Activated naive CD8-positive, alpha-beta T cell treated with anti-CD3 and anti-CD28 coated beads for 36 hours (primary cell): ENCODE measurements at places on chromosomes 5 and 9. TPM values are rescaled to one million over a fixed set of nuclear protein-coding genes. Genes with fewer than 3 reads are reported as not detected.

SPATA31E1 gene
- not detected for total RNA-seq

MSMP gene
- not detected for total RNA-seq

PPP3R2 gene
- total RNA-seq: not detected

ADAMTS16 gene
- total RNA-seq: not detected

PCDHA9 gene
- total RNA-seq: not detected

- no peak overlapping the region for H3K27ac ChIP-seq
- H3K4me1 ChIP-seq: peaks cover 2% of the 10 kb centered on the region
- peaks cover 5% of the 10 kb centered on the region for H3K27me3 ChIP-seq
- H3K36me3 ChIP-seq: no peaks in the 10 kb centered on the region
- no peak overlapping the region for H3K4me3 ChIP-seq
Observed at GRCh38 chr5:78750281-78750680, 101.7 kb upstream of the LHFPL2 start.

GRCh38 chr9:35107297-35108290 lies 4.7 kb upstream of the STOML2 start:
- no peaks in the 10 kb centered on the region for H3K27me3 ChIP-seq
- H3K27ac ChIP-seq: no peak overlapping the region
- peaks cover 4% of the 10 kb centered on the region for H3K36me3 ChIP-seq
- peaks cover 21% of the 10 kb centered on the region for H3K4me1 ChIP-seq
- H3K4me3 ChIP-seq: no peak overlapping the region
- DNase-seq: no peak

DNA sequence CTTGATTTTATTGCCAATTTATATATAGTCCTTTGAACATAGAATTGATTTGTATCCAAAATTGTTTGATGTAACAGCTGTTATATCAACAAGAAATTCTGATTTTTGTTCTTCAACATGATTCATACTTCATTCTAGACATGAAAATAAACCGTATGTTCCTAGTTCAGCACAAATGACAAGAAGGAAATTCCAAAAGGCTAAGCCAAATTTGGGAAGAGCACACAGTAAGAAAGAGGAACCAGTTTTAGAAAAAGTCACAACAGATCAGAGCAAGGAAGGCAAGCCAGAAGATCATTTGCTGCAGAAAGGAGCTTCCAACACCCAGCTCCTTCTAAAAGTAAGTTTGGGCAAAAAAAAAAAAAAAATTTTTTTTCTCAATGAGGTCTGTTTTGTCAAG lies 65.0 kb upstream of the MCCC2 start:
- no peak overlapping the region for H3K4me3 ChIP-seq
- H3K36me3 ChIP-seq: peaks cover 46% of the 10 kb centered on the region
- H3K27me3 ChIP-seq: no peaks in the 10 kb centered on the region
- H3K27ac ChIP-seq: no peak overlapping the region

- H3K27me3 ChIP-seq: peaks cover 6% of the 10 kb centered on the region
- DNase-seq: no peak
- H3K4me1 ChIP-seq: no peaks in the 10 kb centered on the region
Observed at GRCh38 chr5:159844267-159845121, 71.8 kb upstream of the ADRA1B start.

- DNase-seq: no peak
- H3K36me3 ChIP-seq: no peaks in the 10 kb centered on the region
- peaks cover 3% of the 10 kb centered on the region for H3K27me3 ChIP-seq
- H3K27ac ChIP-seq: no peak overlapping the region
- H3K4me1 ChIP-seq: no peaks in the 10 kb centered on the region
- no peak overlapping the region for H3K4me3 ChIP-seq
Observed at GRCh38 chr9:107674721-107675277, 185.2 kb upstream of the KLF4 start.

GRCh38 chr9:133861086-133861485 lies 122.9 kb upstream of the SARDH start:
- no peak for DNase-seq
- H3K27me3 ChIP-seq: no peaks in the 10 kb centered on the region
- H3K36me3 ChIP-seq: peaks cover 2% of the 10 kb centered on the region
- no peaks in the 10 kb centered on the region for H3K4me1 ChIP-seq
- no peak overlapping the region for H3K4me3 ChIP-seq
- no peak overlapping the region for H3K27ac ChIP-seq

DNA sequence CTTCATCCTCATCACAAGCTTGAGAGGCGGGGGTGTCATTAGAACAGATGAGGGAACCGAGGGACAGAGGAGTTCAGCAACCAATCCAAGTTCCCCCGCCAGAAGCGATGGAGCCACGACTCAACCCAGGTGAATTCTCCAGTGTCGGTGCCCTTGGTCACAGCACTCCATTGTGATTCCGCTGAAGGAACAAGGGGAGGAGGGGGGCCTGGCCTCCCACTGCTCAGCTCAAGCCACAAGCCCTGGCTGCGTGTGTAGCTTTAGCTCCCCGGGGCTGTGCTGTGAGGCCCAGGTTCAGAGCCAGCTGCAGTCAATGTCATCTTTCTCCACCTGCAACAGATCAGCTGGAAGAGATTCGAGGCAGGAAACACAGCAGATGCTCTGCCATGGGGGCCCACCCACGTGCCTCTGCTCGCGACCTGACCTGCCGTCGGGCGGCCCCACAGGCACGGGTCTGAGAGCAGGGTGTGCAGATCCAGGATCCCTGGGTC lies 72.6 kb downstream of the GTF3C4 start:
- H3K4me3 ChIP-seq: no peak overlapping the region
- peaks cover 52% of the 10 kb centered on the region for H3K27me3 ChIP-seq
- H3K36me3 ChIP-seq: no peaks in the 10 kb centered on the region
- no peak for DNase-seq
- no peak overlapping the region for H3K27ac ChIP-seq

DNA sequence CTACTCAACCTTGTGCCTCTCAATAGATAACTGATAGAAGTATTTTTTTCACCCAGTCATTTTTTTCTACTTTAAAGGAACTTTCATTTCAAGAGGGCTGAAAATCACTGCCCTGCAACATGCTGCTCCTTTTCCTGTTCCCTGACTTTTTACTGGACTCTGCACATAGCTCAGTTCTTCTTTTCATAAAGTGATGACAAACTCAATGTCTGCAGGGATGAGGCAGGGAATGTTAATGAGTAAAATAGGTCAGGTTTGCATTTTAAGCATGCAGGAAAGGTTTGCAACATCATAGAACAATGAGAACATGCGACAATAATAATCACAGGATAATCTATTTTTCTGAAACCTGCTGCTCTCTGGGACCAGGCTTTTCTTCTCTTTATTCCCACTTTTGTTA lies 172.2 kb upstream of the SGCD start:
- no peaks in the 10 kb centered on the region for H3K36me3 ChIP-seq
- DNase-seq: no peak
- H3K27ac ChIP-seq: no peak overlapping the region
- H3K27me3 ChIP-seq: no peaks in the 10 kb centered on the region
- H3K4me3 ChIP-seq: no peak overlapping the region

DNA sequence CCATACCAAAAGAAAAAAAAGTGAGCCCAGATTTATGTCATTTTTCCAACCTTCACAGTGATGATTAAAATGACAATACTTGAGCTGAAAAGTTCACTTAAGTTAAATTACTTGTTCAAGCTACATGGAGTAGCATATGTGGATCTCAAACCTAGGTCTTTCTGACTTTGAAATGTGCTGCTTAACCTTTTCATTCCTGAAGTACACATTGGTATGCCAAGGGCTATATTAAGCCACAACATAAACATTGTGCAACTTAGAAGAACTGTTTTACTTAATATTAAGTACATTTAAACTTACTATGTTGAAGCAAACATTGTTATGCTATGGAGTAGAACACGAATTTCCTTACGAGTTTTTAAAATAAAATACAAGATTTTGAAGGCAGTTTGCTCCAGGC lies 105.0 kb downstream of the GIN1 start:
- no peaks in the 10 kb centered on the region for H3K4me1 ChIP-seq
- H3K36me3 ChIP-seq: peaks cover 22% of the 10 kb centered on the region
- no peak for DNase-seq
- H3K27me3 ChIP-seq: no peaks in the 10 kb centered on the region
- no peak overlapping the region for H3K27ac ChIP-seq
- no peak overlapping the region for H3K4me3 ChIP-seq

DNA sequence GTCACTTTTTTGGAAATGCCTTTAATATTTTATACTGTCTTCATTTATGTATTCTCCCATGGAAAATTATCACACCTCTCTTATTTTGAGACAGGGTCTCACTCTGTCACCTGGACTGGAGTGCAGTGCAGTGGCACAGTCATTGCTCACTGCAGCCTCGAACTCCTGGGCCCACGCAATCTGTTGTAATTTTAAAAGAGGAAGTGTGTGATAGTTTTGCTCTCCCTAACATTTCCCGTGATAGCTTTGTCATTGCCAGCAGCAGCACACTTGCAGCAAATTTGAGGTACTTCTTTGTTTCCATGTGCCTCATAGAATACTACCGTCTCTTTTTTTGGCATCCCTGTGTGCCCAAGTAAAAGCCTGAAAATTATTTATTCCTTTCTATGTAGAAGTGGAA lies 103.5 kb downstream of the RNF180 start:
- H3K4me1 ChIP-seq: no peaks in the 10 kb centered on the region
- H3K4me3 ChIP-seq: no peak overlapping the region
- no peaks in the 10 kb centered on the region for H3K36me3 ChIP-seq
- H3K27me3 ChIP-seq: no peaks in the 10 kb centered on the region

DNA sequence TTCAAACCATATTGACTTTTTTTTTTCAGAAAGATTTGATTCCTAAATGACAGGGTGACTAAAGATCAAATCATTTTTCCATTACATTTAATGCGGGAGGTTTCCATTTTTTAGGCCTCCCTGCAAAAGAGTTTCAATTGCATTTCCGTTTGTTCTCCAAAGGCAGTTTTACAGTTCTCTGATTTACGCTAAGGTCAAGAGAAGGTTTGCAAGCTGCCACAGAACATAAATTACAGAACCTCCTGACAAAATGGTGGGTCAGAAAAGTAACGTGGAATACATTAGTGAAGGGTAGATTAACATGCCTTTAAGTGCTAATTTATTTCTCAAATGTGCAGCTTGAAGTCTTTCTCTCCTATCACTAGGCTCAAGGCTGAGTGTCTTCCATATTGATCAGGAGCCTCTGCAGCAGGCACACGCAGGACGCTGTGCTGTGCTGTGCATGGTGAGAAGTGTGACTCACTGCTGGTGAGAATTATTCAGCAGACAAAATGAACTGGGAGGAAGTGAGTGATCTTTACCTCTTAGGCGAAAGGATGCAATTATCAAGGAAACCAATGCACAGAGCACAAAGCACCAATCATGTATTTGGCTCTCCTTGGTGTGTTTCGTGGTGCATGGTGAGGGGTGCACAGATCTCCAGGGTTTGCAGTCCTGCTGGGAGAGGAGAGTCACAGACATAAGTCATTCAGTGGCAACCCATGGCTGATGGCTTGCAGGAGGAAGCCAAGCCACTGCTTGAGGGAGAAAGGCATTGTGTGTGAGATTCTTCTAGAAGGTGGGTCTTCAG lies 136.3 kb downstream of the TENT4A start:
- no peak for DNase-seq
- no peaks in the 10 kb centered on the region for H3K36me3 ChIP-seq
- H3K4me3 ChIP-seq: no peak overlapping the region
- no peaks in the 10 kb centered on the region for H3K27me3 ChIP-seq
- H3K27ac ChIP-seq: no peak overlapping the region

DNA sequence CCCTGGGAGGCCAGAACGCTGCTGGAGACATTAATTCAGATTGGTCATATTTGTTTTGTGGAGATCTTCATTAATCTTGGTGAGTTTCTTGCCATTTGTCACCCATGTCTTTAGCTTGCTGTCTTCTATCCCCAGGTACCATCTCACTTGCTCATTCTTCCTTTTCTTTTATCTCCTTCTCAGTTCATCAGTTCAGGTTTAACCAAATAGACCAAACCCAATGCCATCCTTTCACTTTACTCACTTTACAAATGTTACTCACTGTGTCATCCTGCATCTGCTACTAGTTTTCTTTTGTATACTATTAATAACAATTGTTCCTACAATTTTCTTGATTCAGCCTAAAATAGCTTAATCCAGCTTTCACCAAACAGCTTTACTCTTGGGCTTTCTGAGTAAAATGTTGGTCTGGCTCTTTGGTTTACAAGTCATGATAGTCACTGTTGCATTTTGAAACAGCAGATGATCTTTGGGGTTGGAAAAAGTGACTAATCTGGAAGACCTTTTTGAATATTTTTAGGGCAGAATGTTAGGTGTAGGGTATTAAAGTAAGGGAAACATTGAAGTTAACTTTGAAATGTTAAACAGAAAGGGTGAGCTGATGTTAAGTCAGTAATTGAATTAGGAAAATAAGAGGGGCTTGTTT lies 246.9 kb downstream of the ZSWIM6 start:
- H3K27me3 ChIP-seq: peaks cover 6% of the 10 kb centered on the region
- H3K27ac ChIP-seq: no peak overlapping the region
- peaks cover 4% of the 10 kb centered on the region for H3K4me1 ChIP-seq
- no peak overlapping the region for H3K4me3 ChIP-seq

DNA sequence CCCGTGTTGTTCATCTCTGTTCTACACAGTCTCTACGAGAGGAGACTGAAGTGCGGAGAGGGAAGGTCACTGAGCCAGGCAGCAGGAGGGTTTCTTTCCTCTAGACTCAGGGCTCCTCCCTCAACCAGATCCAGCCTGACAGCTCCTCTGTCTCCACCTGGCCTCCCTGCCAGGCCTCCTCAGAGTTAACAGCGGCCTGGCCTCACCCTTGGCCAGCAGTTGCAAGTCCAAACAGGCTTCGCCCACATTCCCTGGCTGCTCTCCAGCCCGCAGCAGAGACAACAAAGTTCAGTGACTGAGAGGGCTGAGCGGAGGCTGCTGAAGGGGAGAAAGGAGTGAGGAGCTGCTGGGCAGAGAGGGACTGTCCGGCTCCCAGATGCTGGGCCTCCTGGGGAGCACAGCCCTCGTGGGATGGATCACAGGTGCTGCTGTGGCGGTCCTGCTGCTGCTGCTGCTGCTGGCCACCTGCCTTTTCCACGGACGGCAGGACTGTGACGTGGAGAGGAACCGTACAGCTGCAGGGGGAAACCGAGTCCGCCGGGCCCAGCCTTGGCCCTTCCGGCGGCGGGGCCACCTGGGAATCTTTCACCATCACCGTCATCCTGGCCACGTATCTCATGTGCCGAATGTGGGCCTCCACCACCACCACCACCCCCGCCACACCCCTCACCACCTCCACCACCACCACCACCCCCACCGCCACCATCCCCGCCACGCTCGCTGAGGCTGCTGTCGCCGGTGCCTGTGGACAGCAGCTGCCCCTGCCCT lies at the start of gene HRCT1:
HRCT1 (plus strand) TSS at position 291 of the 768 bp plus-strand sequence; CDS start at position 377, 86 bp downstream.
- H3K4me3 ChIP-seq: no peak within 1 kb of the TSS
- H3K36me3 ChIP-seq: no peaks in the 10 kb centered on the region
- H3K4me1 ChIP-seq: peaks cover 34% of the 10 kb centered on the region
- peaks cover 7% of the 10 kb centered on the region for H3K27me3 ChIP-seq
